ENCODE measurements at places on chromosomes 6 and 20. TPM values are rescaled to one million over a fixed set of nuclear protein-coding genes. Genes with fewer than 3 reads are reported as not detected.

C6orf120 gene
- total RNA-seq: 30.1 TPM

LY6G6D gene
- not detected for total RNA-seq

ADGRB3 gene
- total RNA-seq: not detected

GPX5 gene
- not detected for total RNA-seq

C6orf58 gene
- not detected for total RNA-seq

SLCO4A1 gene
- 4.1 TPM for total RNA-seq

ADTRP gene
- 3.3 TPM for total RNA-seq

CTAGE9 gene
- not detected for total RNA-seq

ADISSP gene
- 55.8 TPM for total RNA-seq

ADGRG6 gene
- total RNA-seq: 99.3 TPM

FAM83D gene
- 46.0 TPM for total RNA-seq

IRAK1BP1 gene
- 3.0 TPM for total RNA-seq

MOCS1 gene
- 10.3 TPM for total RNA-seq

HSPA1L gene
- total RNA-seq: 0.74 TPM

LGSN gene
- total RNA-seq: not detected

DEFB132 gene
- not detected for total RNA-seq

RAET1G gene
- 1.6 TPM for total RNA-seq

SLC17A2 gene
- total RNA-seq: not detected

HLA-DOA gene
- not detected for total RNA-seq

DTD1 gene
- total RNA-seq: 50.8 TPM

SLC22A23 gene
- 14.3 TPM for total RNA-seq

TULP4 gene
- total RNA-seq: 53.5 TPM

INSM1 gene
- total RNA-seq: not detected

PSORS1C2 gene
- not detected for total RNA-seq

MMS22L gene
- 22.7 TPM for total RNA-seq

GSTA2 gene
- total RNA-seq: not detected

HLA-DOB gene
- 0.46 TPM for total RNA-seq

CCM2L gene
- total RNA-seq: 12.4 TPM

UNC5CL gene
- 0.32 TPM for total RNA-seq

All from endothelial cell of umbilical vein (primary cell).